M059J (cell line): ENCODE measurements at places on chromosomes 12 and 14.

DNA sequence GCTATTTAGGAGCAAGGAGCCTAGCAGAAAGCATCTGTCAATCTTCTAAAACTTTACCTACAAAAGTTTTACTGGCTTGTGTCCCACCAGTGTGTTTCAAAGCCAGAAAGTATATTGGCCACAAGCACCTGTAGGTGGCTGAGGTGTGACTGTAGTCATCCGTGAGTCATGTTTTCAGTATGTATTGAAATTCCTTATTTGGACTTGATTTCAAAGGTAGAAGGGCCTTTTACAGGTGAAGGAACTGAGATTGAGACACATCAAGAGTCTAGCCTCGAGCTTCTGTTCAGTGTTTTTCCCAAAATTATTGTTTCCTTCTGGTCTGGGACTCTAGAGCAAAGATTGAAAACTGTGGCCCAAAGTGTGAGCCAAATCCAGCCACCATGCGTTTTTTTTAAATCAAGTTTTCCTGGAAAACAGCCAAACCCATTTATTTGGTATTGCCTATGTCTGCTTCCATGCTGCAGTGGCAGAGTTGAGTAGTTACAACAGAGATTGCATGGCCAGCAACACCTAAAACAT lies 195.3 kb upstream of the BCL2L14 start:
- peak; percentile 25 for DNase-seq

DNA sequence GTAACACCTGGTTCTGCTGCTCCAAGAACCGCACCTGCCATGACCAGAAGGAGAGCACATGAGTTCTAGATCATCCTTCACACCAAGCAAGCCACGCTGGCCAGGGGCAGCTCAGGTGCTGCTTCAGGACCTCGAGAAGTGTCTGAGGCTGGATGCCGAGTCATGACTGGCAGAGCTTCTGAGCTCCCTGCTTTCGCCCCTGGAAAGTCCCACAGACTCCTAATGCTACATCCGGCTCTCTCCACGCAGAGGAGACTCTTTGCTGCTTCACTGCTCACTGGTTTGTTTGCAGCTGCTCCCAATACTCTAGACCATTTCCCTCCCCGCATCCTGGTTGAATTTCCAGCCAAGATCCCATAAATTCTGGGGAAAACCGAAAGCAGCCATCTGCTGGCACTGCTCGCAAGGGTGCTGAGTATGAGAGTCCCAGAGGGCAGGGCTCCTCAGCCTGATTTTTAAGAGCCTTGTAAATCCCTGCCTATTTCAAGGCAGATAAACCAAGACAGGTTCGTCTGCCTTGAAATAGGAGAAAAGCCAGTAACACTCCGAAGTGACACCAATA lies 1.4 kb downstream of the KRT2 start:
- peak; percentile 27 for DNase-seq

- no peak for DNase-seq
Measured at GRCh38 chr12:3552726-3553045, 61.7 kb downstream of the PRMT8 start.

GRCh38 chr14:24353559-24354481 lies 14.0 kb upstream of the RIPK3 start:
- DNase-seq = no peak

- DNase-seq = no peak
Measured at GRCh38 chr12:129486931-129487330, 416.9 kb downstream of the TMEM132D start.

DNA sequence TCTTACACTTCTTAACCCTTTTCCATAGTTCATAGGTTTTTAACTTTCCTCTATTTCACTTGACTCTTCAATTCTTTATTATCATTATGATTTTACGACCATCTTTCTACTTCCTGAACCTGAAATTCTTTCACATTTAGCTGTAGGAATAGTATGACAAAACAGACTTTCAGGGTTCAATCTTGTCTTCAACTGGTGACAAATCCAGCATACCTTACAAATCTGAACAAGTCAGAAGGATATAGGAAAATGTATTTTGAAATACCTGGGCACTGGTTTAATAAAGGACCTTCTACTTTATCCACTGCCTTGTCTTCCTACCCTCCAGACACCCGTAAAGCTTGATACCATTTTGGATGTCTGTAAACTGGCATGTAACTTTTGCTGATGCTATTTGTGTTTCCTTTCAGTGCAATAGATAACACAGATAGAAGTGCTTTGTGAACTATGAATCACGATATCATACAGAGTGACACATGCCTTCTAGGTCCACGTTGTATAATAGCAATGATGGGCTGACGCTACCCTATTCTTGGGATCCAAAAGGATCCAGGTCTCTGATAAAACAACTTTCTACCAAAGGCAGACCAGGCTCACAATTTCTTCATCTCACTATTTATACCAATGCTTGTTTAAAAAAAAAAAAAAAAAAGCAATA lies 77.4 kb upstream of the SAV1 start:
- DNase-seq = no peak

DNA sequence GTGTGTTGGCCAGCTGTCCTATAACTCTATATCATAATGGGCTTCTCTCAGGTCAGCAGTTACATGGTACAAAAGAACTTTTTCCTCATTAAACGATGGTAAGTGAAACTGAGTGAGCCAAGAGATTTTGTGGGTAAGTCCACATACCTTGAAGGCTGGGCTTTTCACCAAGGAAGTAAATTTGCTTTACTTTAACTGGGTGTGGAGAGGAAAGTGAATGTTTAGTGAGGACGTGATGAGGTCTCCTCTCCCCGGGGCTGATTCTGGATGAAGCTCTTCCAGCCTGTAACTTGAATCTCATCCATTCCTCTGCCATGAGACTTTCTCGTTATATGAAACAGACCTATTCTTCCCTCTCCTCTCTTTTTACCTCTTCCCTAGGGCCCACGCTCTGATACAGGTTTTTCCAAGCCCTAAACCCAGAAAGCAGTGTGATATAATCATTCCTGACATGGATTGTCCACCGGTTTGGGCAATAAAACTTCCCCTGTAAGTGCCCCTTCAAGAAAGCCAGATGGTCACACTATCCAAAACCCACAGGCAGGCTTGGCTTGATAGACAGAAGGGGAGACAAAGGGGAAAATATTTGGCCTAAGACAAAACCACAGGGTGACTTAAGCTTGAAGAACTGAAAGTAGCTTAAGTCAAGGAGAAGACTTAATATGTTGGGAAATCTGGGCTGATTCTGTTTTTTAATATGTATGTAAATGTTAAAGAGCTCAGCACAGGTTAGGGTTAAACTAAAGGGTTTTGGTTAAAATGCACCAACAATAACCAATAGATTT lies 50.3 kb downstream of the CIT start:
- no peak for DNase-seq

- DNase-seq = peak; percentile 91
Measured at GRCh38 chr12:65526311-65526710, 247.8 kb downstream of the MSRB3 start.

GRCh38 chr12:25655702-25656101 lies 102.6 kb upstream of the LMNTD1 start:
- no peak for DNase-seq

GRCh38 chr14:103328941-103329340 lies 5.1 kb upstream of the EIF5 start:
- DNase-seq = no peak

DNA sequence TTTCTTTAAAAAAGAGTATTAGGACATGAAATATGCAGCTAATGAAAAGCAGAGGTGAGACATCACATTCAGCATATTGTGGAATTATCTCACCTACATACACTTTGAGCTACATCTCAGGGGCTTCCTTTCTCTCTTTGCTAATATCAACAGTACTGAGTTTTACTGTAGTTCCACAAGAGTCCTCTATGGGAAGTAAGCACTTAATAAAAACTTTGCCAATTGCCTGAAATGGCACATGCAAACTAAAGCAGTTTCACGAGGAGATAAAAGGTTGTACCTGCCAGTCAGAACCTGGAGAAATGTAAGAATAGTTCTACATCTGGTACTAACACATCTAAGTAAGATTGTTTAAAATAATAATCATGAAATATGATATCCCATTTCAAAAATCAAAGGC lies 73.5 kb upstream of the GPHB5 start:
- no peak for DNase-seq

DNA sequence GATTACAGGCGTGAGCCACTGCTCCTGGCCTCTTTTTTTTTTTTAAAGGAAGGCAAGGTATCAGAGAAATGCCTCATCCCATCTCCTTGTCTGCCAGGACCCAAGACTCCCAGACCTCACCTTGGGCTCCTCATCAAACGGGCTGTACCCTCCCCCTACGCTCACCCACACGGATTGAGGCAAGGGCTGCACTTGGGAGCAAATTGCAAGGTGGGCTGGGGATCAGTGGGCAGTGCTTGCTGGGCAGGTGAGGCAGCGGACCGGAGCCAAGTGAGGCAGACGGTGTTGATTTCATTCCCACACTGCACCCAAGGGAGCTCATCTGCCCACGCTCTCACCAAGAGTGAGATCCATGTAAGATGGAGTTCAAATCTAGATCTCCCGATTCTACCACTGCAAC lies 41.0 kb upstream of the DICER1 start:
- no peak for DNase-seq

- peak; percentile 12 for DNase-seq
Measured at GRCh38 chr14:51094282-51094821, 553 bp downstream of the TRIM9 start.

- no peak for DNase-seq
Measured at GRCh38 chr12:3607821-3608220, 116.8 kb downstream of the PRMT8 start.

DNA sequence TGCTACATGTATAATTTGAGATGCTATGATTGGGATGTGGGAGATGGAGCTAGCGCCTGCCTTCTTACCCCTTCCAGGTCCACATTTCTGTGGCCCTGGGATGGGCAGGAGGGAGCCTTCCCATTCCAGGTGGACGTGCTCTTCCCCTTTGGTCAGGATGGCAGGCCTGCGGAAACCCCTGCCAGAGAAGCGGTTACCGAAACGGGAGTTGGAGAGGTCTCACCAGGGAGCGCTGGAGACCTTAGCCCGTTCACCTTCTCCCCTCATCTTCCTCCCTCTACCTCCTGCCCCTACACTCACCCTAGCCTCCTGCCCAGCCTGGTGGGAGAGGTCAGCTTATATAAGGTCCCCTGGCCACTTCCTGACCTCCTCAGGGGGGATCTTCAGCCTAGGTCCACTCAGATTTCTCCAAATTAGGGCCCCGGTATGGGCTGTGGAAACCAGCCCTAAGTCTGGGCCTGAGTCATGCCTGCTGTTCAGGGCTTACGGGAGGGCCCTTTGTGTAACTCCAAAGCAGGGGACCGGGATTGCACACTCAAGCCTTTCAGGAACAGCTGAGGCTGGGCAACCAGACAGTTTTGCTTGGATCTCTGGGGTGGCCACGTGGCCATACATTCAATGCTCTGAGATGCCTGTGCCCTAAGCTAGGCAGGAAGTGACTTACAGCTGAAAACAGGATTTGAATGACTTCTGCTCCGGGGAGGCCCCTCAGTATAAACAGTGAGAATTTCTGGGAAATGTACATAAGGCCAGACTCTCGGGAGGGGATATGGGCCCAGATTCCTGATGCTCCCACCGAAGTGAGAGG lies 10.2 kb upstream of the MEG3 start:
- peak; percentile 61 for DNase-seq
